ENCODE measurements at places on chromosomes 13 and 19.

DNA sequence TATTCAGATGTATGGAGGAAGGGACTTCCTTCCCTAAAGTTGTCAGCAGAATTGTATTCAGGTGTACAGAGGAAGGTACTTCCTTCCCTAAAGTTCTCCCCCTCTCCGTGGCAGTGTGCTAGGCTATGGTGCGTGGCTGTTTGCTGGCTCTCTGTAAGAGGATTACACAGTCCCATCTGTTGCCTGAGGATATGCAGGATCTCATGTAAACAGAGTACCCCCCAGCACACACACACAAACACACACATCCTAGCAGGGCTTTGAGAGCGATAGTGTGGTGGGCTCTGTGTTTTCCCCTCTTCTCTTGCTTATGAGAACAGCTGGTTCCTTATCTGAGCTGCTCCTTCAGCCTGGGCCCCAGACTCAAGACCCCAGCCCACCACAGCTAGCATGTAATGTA is 10.3 kb downstream of the NEK5 start:
- no peak for DNase-seq
- H3K36me3 ChIP-seq: no peaks in the 10 kb centered on the region
- H3K4me3 ChIP-seq: no peak overlapping the region
- no peak overlapping the region for H3K27ac ChIP-seq
- no peaks in the 10 kb centered on the region for H3K4me1 ChIP-seq
- H3K27me3 ChIP-seq: peaks cover 16% of the 10 kb centered on the region

DNA sequence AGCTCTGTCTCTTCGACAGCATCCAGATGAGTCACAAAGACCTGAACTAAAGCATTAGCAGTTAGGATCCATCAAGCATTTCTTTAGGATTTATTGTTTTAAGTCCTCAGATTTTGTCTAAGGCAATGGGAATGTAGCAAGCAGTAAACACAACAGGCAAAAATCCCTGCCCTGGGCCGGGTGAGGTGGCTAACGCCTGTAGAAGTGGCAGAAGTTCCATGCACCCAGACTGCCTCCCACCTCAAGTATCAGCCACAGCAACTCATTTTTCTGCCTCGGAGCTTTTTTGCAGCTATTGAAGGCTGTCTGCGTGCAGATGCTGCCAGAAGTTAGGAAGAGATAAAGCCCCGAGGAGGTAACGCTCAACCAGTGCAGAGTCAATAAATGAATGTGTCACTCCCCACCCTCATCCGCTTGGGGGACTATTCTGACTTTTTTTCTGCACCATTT is 47.1 kb upstream of the MRI1 start:
- peaks cover 25% of the 10 kb centered on the region for H3K27me3 ChIP-seq
- H3K4me3 ChIP-seq: no peak overlapping the region
- H3K36me3 ChIP-seq: no peaks in the 10 kb centered on the region

DNA sequence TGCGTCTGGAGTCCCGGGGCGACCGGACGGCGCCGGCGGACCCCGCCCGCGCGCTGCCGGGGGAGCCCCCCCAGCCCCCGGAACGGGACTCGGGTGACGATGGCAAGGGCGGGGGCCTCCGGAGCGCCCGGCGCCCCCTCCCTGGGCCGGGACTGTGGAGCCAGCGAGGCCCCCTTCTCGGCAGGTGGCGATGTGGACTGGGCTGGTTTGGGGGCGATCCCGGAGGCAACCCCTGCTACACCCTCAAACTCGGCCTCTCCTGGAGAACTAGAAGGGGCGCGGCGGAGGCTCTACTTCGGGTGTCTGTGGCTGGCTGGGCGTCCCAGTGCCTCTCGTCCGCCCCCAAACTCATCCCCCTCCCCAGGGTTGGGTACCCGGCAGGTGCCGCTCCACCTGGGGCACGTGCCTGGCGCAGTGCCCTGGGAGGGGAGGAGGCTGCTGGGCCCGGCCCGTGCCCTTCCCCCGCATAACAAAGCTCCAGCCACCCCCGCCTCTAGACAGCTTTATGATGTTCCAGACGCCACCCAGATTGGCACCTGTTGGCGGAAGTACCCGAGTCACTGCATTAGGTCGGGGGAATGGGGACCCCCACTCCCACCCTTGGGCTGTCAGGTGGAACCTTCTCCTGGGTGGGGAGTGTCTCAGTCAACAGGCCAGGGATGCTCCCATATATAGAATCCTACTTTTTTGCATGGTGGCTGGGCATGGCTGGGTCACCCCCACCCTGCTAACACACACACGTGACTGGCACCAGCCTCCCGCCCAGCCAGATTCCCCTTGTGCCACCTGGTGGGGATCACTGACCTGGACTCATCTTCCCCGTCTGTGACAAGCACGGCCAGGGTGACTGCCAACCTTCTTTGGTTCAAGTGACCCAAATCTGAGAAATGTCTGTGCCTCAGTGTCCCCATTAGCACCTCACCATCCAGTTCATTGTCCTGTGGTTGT is 722 bp downstream of the PKN1 start:
- peaks cover 8% of the 10 kb centered on the region for H3K36me3 ChIP-seq
- peak overlapping the region; percentile 79 for H3K4me3 ChIP-seq
- peak overlapping the region; percentile 74 for H3K27ac ChIP-seq
- peak; percentile 58 for DNase-seq
- peaks cover 33% of the 10 kb centered on the region for H3K27me3 ChIP-seq

- peak; percentile 38 for DNase-seq
- peaks cover 25% of the 10 kb centered on the region for H3K4me1 ChIP-seq
- no peak overlapping the region for H3K27ac ChIP-seq
- H3K36me3 ChIP-seq: no peaks in the 10 kb centered on the region
- peaks cover 54% of the 10 kb centered on the region for H3K27me3 ChIP-seq
- H3K4me3 ChIP-seq: peak overlapping the region; percentile 78
Measured at GRCh38 chr19:48271531-48272151, 1.8 kb downstream of the ZNF114 start.

GRCh38 chr13:111973605-111974340 is 93.2 kb upstream of the SOX1 start:
- H3K36me3 ChIP-seq: peaks cover 2% of the 10 kb centered on the region
- H3K4me3 ChIP-seq: no peak overlapping the region
- no peaks in the 10 kb centered on the region for H3K4me1 ChIP-seq

DNA sequence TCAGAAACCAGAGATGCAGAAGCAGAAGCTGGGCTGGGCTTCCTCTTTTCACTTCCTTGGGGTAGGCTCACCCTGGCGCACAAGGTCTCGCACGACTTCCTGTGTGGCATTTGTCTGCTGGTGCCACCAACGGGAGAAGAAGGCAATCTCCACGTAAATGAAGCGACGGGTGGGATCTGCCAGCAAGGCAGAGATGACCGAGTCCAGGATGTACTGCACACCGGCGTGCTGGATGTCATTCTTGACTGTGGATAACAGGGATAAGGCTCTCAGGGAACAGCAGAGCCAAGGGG is 1.3 kb downstream of the MAN2B1 start:
- no peaks in the 10 kb centered on the region for H3K27me3 ChIP-seq
- H3K27ac ChIP-seq: peak overlapping the region; percentile 75
- H3K4me3 ChIP-seq: peak overlapping the region; percentile 82

DNA sequence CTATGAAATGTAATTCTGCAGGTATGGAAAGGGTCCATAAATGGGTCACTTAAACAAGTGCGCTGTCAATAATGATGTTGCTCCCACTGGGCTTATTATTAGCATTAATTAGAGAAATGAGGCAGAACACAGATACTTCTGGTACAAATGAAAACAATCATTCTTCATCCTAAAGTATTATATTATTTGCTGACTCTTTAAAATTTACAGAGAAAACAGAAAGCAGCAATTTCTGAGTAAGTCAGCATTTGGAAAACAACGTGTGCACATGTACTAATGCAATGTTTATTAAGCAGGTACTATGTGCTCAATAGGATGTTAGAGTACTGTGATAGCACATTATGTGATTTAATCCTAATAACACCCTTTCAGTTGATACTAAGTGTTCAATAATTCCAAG is 2.4 kb upstream of the ZNF676 start:
- H3K36me3 ChIP-seq: no peaks in the 10 kb centered on the region
- H3K27ac ChIP-seq: no peak overlapping the region
- no peak overlapping the region for H3K4me3 ChIP-seq
- H3K4me1 ChIP-seq: no peaks in the 10 kb centered on the region
- H3K27me3 ChIP-seq: no peaks in the 10 kb centered on the region
- no peak for DNase-seq

DNA sequence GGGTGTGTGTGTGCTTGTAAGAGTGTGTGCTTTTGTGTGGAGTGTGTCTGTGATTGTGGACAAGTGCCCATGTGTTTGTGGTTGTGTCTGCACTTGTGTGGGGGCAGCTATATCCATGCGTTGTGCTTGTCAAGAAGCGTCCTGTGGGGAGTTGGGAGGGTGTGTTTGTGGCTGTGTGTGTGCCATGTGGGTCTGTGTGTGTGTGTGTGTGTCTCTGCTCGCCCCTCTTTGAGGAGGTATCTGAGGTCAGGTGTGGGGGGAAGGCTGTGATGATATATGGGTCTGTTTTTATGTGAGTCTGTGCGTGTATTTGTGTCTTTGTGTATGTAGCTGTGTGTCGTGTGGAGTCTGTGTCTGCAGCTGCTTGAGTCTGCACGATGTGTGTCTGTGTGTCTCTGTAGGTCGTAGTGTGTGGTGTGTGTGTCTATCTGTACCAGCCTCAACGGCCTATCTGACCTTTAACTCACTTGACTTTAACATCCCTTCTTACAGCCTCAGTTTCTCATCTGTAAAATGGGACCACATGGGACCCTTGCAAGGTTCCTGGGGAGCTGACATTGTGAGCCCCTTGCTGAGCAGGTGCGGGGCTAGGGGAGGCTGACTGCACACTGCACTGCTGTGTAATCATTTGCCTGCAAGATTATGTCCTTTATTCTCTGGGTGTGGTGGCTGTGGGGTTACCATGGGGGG is 4.0 kb upstream of the NFIC start:
- H3K27ac ChIP-seq: no peak overlapping the region
- H3K36me3 ChIP-seq: no peaks in the 10 kb centered on the region
- H3K4me1 ChIP-seq: peaks cover 39% of the 10 kb centered on the region
- H3K27me3 ChIP-seq: peaks cover 81% of the 10 kb centered on the region
- H3K4me3 ChIP-seq: peak overlapping the region; percentile 0

- H3K4me3 ChIP-seq: no peak overlapping the region
- DNase-seq: no peak
- peaks cover 9% of the 10 kb centered on the region for H3K36me3 ChIP-seq
- no peaks in the 10 kb centered on the region for H3K4me1 ChIP-seq
- no peak overlapping the region for H3K27ac ChIP-seq
Measured at GRCh38 chr19:6352381-6353165, 8.8 kb upstream of the CLPP start.

DNA sequence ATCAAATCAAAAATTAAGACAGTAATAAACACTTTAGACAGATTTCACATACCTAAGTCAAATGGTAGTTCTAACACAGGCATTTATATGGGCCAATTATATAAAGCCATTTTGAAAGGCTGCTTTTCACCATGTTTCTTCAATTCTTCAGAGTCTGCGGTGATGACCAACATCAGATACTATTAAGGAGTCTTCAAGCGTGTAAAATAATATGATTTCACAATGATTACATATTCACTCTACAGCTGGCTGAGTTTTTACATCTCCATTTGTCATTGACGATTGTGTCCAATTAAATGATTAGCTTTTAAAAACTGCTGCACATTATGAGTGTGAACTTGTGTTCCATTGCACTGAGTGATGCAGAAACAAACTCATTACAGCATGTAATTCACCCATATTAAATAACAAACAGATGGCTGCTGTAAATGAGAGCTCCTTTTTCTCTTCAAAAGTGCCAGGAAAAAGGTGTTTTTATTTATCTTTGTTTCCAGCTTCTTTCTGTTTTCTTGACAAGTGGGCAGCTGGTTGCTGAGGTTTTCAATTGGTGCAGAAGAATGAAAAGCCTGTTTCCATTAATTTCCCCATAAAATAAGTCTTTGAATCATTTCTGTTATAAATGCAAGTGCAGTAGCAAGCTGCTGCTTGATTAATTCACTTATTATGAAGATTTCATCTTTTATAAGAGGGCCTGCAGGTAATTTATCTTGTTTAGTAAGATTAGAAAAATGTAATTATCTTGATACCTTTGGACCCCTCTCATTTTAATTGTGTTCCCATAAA is 676.1 kb upstream of the KLHL1 start:
- no peaks in the 10 kb centered on the region for H3K27me3 ChIP-seq
- no peaks in the 10 kb centered on the region for H3K36me3 ChIP-seq
- no peak overlapping the region for H3K4me3 ChIP-seq

DNA sequence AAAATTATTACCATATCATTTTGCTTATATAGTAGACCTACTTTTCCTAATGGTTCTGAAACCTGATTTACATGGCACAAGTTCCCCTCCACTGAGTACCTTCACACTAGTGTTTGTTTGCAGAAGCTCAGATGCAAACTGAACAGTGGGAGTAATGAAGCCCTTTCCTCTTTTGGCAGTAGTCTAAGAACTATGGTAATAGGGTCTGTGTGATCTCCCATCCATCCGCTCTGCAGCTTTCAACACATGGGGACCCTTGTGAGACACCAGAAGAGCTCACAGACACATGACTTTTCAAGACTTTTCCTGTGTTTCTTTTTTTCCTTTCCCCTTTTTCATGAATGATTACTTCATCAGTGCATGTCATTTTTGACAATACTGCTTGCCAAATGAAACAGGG is 336.0 kb downstream of the ATP8A2 start:
- no peak overlapping the region for H3K4me3 ChIP-seq
- DNase-seq: no peak
- peaks cover 10% of the 10 kb centered on the region for H3K27me3 ChIP-seq
- H3K27ac ChIP-seq: no peak overlapping the region
- no peaks in the 10 kb centered on the region for H3K4me1 ChIP-seq

GRCh38 chr19:38099966-38100365 is 124.1 kb downstream of the DPF1 start:
- H3K27ac ChIP-seq: no peak overlapping the region
- H3K27me3 ChIP-seq: no peaks in the 10 kb centered on the region
- H3K4me1 ChIP-seq: no peaks in the 10 kb centered on the region
- DNase-seq: no peak

- DNase-seq: no peak
- no peak overlapping the region for H3K27ac ChIP-seq
- peaks cover 32% of the 10 kb centered on the region for H3K36me3 ChIP-seq
- no peaks in the 10 kb centered on the region for H3K27me3 ChIP-seq
- no peaks in the 10 kb centered on the region for H3K4me1 ChIP-seq
- H3K4me3 ChIP-seq: no peak overlapping the region
Measured at GRCh38 chr13:113322043-113322461, 25.0 kb downstream of the LAMP1 start.

DNA sequence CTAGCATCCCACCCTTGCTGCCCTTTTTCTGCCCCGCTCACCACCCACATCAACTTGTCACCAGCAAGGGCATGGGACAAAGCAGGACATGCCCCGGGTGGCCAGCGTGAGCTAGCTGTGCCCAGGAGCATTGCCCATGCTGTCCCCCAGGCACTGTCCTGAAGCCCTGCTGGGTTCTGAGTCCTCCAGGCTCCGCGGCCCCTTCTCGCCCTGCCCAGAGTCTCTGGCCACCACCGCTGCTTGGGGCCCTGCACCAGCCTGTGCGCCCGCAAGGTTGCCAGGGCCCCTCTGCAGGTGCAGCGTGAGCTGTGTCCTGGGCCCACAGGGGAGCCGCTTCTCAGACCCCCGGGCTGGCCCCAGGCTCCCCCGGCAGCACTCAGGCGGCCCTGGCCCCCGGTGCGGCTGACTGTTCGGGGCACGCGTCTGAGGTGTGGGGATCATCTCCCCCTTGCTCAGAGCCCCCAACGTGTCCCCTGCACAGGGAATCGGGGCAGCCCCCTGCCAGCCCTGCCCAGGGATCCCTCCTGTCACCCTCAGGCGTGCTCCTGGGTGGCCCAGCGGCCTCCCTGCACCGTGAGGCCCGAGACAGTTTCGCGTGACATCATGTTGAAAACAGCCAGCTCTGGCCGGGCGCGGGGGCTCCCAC is 4.1 kb downstream of the CSNK1G2 start:
- H3K27ac ChIP-seq: peak overlapping the region; percentile 64
- peaks cover 6% of the 10 kb centered on the region for H3K27me3 ChIP-seq
- H3K4me1 ChIP-seq: peaks cover 40% of the 10 kb centered on the region
- no peak for DNase-seq
- peak overlapping the region; percentile 26 for H3K4me3 ChIP-seq
- H3K36me3 ChIP-seq: peaks cover 26% of the 10 kb centered on the region

- no peak overlapping the region for H3K4me3 ChIP-seq
- H3K36me3 ChIP-seq: no peaks in the 10 kb centered on the region
- H3K4me1 ChIP-seq: no peaks in the 10 kb centered on the region
Measured at GRCh38 chr19:35105411-35106290, 10.0 kb upstream of the FXYD3 start.
